Glutamatergic neuron (in vitro differentiated cells): ENCODE measurements at places on chromosomes 3 and 15. TPM values are rescaled to one million over a fixed set of nuclear protein-coding genes. Genes with fewer than 3 reads are reported as not detected.

- no peak for DNase-seq
Observed at GRCh38 chr3:71305231-71306206, 278.0 kb downstream of the FOXP1 start.

GRCh38 chr3:119498186-119499011, at the start of gene TIMMDC1:
Gene TIMMDC1, plus strand, starts transcription at chr3:119498547. Its CDS starts 187 bp downstream, at chr3:119498734.
- DNase-seq = peak; percentile 98

DNA sequence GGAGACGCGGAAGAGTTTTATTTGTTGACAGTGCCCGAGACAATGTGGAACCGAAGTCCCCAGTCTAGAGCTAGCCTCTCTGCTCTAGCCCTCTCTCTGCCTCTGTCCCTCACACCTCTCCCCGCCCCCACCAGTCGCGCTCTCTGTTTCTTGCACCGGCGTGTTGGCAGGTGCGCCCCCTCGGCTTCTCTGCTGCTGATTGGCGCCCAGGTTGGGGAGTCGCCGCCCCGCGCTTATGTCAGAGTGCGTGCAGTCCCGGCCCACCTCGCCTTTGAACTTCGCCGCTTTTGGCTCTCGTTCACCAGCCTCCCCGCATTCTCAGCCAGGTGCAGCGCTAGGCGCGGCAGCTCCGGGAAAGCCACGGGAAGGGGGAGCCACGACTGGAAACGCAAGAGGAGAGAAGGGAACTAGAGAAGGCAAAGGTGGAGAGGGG, at the start of gene SOX14:
SOX14 (plus strand) TSS at position 315 of the 433 bp plus-strand sequence. CDS start 470 bp downstream, outside the sequence.
- peak; percentile 21 for DNase-seq

DNA sequence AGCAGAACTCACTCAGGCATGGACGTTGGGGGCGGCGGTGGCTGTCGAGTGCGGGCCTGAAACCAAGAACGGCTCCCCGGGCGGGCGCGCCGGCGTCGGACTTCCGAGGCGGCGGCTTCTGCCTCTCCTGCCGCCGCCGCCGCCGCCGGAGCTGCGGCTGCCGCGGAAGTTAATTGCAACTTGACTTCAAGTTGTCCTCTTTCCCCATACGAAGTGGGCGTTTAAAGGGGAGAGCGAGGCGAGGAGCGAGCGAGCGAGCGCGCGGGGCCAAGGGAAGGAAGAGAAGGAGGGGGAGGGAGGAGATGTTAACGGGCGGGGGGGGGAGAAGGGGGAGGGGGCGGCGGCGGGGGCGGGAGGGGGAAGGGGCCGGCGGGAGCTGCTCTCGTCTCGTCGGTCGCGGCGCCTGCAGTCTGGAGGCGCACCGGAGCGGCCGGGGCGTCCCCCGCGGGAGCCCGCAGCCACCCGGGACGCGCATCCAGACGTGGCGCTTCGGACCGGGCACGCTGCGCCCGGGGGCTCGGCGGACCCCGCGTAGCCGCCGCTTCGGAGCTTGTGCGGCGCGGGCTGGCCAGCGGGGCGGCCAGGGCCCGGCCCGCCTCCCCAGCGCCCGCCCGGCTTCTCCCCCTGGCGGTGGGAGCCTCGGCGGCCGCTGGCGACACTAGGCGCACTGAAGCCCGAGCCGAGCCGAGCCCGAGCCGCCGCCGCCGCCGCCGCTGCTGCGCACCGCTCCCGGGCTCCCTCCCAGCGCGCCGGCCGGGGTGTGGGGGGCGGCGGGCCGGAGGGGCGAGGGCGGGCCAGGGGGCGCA, 19.7 kb upstream of the SATB1 start:
- DNase-seq = peak; percentile 88

- DNase-seq = no peak
Observed at GRCh38 chr3:181771120-181771519, 59.4 kb downstream of the SOX2 start.

GRCh38 chr15:101372149-101372577, 77.1 kb upstream of the SNRPA1 start:
- DNase-seq = no peak

DNA sequence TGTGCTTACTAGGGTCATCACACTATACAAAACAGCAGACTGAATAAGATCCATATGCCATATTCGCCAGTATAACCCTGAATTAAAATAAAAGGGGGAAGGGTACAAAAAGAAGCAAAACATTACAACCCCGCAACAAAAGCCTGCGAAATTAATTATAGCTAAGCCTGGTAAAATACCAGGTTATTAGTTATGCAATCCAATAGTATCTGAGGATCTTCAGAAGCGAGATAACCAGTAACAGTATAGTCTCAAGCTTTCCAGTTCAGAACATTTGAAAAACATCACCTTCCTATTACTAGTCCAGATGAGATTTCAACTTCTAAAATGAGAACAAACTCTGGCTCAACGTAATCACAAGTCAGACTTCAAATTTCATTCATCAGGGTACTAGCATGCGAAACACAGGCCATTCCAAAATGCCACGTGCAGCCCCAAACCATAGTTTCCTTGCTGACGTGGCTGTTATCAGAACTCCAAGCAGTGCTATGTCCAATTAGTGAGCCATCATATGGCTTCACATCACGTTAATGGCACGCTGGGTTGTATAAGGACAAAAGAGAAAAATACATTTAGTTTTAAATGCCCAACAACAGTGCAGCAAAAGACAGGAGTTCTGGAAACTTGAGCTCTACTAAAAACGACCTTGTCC, 1.1 kb downstream of the SSR3 start:
- DNase-seq = no peak

DNA sequence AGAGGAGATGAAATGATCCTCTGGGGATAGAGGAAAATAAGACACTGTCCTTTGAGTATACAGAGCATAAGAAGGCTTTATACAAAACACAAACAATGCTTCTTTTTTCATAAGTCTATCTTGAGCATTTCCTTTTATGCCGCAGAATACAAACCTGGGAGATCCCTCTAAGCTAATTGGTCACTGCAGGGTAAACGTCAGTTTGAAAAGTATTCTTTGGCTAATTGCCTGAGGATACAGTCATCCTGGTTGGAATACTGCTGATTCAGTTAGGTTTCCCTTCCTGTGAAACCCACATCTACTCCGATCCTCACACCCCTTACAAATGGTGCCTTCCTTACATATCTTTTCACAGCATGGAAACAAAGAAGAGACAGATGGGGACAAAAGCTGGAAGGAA, 10.6 kb downstream of the WNT5A start:
- no peak for DNase-seq

DNA sequence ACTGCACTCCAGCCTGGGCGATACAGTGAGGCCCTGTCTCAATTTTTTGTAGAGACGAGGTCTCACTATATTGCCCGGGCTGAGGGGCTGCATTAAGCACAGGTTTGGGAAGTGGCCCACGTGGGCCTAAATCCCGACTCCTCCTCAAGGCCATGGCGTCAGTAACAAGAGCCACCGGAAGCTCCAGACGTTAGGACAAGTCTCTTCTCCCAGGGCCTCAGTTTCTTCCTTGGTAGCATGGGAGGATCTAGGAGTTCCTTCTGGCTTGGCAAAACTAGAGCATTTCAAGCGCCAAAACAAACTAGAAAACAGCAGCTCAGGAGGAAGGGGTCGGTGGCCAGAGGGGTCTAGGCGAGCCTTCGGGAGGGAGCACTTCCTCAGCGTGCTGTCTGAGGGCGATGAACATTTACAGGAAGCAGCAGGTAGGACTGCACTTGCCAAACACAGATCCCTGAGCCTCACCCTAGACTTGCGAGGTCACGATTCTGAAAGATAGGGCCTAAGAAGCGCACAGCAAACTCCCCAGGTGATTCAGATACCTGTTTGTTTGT, 536 bp downstream of the SNAPC5 start:
- no peak for DNase-seq

DNA sequence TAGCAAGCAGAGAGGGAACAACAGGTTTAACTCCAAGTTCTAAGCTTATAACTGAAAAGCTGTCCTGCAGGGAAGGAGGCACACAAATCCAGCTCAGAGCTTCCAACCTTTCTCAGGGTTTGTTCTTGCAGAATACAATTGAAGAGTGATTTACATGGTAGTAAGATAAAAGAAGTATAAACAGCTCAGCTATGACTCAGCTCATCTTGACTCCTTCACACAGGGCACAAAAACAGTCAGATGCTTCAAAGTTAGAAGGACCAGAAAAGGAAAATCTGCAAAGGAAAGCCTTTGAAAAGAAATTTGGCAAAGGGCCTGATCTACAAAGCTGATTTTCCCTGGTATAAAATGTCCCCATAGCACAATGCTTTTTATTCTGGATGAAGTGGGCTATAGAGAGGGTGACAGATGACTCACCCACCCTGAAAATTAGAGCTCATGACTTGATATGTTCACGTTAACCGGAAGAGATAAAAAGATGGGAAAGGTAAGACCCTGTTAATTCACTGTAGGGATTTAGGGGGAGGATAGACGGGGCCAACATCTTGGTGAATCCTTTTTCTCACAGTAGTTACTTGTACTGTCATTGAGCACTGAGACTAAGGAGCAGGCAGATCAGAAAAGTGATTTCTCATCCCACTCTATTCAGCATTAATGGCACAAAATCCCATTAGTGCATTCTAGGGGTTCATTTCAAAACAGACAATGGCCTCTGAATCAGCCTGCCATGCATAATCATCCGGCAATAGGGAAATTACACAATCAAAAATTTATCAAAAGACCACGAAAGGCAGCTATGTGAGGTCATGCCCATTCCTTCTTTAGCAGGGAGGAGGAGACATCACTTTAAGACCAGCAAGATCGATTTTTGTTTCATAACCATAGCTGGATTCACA, 143.5 kb downstream of the GAP43 start:
- DNase-seq = no peak

DNA sequence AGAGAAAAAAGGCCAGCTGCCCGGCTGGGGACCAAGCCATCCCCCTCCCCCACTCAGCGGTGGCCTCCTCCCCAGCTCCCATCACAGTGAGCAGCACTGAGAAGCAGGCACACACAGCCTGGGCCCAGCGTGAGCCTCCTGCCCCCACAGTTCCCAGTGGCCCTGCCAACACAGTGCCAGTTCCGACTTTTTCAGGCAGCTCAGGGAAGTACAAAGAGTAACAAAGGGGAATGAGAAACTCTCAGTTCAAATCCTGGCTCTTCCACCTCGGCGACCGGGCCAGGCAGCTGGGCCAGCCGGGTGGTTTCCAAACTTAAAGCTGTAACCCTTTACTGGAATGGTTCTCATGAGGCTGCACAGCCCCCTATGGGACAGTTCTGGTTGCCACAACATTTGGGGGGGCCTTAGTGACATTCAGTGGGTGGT, 18.5 kb downstream of the TNK2 start:
- DNase-seq = peak; percentile 60

DNA sequence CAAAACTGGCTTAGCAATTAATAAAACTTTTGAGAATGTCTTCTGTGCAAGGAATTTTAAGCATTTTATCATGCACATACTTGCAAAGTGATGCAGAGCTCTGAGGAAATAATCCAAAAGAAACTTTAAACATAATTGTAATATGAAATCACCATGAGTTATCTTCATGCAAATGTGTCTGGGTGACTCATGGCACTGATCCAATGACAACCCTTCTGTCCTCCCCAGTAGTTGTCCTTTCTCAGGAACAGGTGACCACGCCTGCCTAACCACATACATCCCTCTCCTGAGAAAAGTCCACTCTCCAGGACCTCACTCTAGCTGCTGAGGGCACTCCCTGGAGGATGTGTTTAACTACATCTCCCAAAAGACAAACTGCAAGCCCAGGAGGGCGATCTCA, 530.6 kb upstream of the IL12A start:
- no peak for DNase-seq

- no peak for DNase-seq
Observed at GRCh38 chr15:25803036-25803435, 60.1 kb downstream of the ATP10A start.

DNA sequence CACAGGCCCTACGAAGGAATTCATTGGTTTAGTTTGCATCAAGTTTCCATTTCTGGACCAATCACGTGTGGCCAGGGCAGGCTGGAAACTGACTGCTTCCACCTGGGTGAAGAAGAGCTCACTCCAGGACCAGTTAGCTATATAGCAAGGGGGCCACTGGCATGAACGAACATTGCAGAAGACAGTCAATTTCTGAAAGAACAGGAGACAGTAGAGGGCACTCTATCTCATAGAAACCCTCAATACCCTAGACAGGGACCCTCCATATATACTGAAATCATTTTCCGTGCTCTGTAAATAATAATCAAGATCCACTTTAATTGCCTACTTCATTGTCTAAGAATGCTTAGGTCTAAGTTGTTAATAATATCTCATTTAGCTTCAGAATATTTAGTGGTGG, 215.6 kb downstream of the CADPS start:
- no peak for DNase-seq

DNA sequence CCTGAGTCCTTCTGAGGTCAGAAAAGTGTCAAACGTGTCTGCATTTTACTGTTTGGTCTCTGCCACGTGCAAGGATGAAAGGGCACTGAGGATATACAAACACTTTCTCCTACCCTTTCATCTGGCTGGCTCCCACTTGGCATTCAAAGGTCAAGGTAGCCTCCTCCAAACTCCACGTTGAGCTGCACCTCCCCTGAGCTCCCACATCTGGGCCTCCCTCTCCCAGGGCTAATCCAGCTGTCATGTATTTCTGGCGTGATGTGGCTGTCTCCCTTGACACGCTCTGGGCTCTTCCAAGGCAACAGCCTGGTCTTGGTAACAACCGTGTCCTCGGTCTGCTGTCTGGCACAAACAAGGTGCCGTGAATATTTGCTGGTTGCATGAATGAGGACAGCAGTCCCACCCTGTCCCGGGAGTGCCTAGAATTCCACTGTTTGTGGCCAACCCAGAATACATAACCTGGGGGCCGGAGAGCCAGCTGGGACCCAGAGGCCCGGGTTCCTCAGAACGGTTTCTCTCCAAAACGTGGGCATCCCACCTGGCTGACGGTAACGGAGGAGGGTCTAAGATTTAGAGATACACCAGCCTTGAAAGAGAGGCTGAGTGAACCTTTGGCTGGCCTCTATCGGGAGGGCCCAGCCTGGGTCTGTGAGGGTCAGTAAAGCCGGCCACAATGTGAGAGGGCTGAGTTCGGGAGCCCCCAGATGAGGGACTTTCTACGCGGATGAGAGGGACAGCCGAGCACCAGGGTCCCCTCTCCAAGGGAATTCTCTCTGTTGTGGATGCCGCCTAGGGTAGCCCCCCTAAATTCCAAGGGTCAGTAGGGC, 767 bp downstream of the GLT8D1 start:
- DNase-seq = no peak

DNA sequence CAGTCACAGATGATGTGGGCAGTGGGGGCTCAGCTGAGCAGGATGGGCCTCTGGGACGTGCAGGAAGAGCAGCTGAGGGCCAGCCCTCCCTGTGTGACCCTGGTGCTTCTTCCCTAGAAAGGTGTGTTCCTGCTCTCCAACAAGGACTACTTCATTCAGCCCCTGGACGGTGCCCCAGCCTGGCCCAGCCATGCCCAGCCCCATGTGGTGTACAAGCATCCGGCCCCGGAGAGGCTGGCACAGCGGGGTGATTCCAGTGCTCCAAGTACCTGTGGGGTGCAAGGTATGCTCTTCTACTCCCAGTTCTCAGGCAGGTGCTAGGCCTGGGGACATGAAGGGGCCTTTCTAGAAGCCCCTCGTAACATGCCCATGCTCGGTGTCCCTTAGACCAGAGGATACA, 38.3 kb downstream of the SAXO2 start:
- DNase-seq = no peak

DNA sequence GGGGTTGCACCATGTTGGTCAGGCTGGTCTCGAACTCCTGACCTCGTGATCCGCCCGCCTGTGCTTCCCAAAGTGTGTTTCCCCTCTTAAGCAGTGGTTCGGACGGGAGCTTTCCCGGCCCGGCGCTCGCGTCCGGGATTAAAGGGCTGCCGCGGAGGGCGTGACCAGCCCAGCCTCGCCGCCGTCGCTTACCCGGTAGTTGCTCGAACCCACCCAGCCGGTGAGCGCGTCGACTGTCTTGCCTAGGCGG, 513 bp downstream of the CLASP2 start:
- DNase-seq = peak; percentile 73

The UQCC5 gene
- 13.7 TPM for total RNA-seq

The ULK4 gene
- total RNA-seq = 9.7 TPM
